Endodermal cell (in vitro differentiated cells): ENCODE measurements at places on chromosomes 6 and 20.

GRCh38 chr6:154460306-154461071, 50.0 kb downstream of the CNKSR3 start:
- no peak for DNase-seq

DNA sequence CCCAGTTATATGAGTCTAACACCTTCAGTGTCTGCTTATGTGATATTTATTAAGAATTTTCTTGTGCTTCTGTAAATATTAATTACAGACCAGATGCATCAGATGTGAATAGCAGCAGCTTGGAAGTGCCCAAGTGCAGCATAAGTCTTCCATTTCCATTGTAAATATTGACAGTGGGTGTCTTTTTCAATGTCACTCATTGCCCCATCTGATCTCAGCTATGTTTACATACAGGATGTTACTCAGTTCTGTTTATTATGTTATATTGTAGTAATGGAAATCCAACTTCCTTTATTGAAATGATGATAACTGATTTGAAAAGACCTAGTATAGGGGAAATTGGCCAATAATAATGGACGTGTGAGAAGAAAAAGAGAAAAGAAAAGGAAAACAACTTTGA, 296.7 kb downstream of the SAMD5 start:
- no peak for DNase-seq

- DNase-seq: no peak
Observed at GRCh38 chr20:50730765-50731054, 670 bp upstream of the PARD6B start.

GRCh38 chr6:15246217-15246665, 372 bp downstream of the JARID2 start:
- no peak for DNase-seq

GRCh38 chr6:163298079-163298830, 116.3 kb upstream of the QKI start:
- no peak for DNase-seq

- DNase-seq: no peak
Observed at GRCh38 chr6:13702809-13703302, 8.8 kb downstream of the RANBP9 start.

DNA sequence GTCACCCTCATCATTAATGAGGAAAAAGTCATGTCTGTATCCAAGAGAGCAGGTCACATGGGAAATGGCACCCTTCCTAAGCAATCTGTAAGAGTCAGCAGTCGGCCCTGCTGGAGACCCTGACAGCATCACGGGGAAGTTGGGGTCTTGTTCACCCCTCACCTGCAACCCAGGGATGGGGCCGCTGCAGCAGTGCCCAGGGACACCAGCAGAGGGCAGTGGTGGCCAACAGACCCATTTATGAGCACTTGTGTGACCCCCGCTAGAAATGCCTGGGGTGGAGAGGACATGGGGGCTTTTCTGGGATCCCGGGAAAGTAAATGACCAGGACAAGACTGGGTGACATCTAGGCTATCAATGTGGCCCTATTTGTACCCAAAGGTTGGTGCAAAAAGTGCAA, 35.9 kb downstream of the ANKRD60 start:
- peak; percentile 83 for DNase-seq

GRCh38 chr20:54014293-54014926, 56.0 kb downstream of the BCAS1 start:
- no peak for DNase-seq

DNA sequence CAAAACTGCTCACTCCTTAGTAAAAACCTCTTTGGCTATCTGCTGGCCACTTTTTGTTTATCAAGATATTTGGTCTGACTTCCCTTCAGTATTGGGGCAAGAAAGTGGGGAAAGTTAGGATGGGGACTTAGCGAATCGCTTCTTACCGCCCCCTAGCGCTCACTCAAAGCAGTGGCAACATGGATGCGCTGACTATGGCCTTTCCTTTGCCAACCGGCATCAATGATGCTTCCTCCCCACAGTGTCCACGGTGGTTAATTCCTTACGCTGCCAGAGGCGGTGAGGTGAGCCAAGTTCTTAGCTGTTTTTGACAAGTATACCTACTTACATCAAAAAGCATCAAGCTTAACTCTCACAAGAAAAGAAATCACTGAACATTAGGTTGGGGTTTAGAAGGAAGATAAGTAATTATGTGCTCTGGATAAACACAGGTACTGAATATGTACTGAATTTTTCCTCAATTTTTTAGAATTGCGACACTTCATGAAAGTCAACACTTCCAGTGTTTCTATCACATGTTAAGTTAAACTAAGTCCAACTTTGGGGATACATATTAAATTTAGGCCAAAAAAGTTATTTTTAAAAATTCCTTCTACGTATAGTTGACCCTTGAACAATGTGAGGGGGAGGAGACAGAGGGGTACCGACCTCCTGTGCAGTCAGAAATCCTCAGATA, 86.7 kb downstream of the GMDS start:
- peak; percentile 91 for DNase-seq

GRCh38 chr20:11445161-11445560, 472.5 kb upstream of the BTBD3 start:
- DNase-seq: no peak

GRCh38 chr20:63471002-63471716, 1.3 kb downstream of the KCNQ2 start:
- DNase-seq: peak; percentile 73
